ENCODE measurements at places on chromosomes 3 and 15.
A peak's percentile ranks its signal among the peaks of the same experiment; 100 is the strongest.

DNA sequence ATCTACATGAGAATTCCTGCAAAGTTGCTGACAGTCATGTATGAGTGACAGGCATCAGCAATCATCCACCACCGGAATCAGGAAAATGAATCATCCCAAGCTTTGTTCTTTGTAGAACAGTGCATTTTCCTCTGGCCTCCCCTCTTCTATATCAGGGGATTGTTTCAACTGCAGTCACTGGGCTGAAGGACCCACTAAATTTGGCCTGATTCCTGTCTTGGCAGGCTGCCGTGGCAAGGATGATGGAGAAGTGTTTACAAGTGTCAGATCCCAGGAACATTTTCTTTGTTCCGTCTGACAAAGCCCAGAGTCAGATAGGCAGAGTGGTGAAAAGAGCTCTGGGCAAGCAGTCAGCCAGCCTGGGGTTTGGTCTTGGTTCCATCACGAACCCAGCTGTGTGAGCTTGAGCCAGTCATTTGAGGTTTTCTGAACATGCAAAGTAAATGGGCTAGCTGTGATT is 175.1 kb upstream of the TSC22D2 start:
- no peak for DNase-seq

DNA sequence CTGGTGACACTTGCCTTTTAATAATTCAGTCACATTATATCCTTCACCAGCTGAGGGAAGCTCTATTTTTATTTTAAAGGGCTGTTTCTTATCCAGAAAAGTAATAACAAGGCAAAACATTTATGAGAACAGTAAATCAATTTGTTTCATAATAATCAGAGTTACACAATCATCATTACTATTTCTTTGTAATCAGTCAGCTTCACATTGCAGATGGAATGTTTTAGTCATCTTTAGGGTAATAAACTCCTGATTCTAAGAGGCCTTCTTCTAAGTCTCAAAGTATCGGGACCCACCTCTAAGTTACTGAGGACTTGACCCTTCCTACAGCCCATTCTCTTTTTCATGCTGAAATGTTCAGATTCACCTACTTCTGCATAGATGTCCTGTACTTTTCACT is 298.3 kb upstream of the TGFBR2 start:
- DNase-seq, result no peak

DNA sequence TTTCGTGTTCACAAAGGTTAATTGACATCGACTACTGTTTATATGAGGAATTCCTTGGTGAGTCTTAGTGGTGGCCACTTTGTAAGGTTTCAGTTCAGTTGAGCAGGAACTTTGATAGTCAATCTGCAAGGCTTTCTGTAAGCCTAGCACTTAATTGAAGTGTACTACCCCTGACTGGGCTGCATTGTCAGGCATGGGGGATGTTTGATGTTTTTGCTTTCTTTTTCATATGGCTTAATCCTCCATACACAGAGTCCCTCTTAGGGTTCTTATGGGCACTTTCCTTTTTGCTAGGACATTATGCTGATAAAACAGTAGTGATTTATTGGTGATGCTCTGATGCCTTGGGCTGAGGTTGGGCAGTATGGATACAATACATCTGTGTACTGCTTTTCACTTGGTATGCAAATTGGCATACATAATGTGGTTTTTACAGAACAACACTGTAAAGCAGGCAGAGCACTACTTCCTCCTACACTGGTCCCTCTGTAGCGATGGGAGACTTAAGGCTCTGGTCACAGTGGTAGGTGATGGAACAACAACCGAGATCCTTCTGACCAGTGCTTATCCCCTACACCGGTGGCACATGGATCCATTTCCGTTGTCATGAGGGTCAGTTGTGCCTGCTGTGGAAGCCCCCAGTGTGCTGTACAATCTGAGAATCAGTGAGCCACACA is 261.0 kb downstream of the MFSD1 start:
- DNase-seq, result no peak

DNA sequence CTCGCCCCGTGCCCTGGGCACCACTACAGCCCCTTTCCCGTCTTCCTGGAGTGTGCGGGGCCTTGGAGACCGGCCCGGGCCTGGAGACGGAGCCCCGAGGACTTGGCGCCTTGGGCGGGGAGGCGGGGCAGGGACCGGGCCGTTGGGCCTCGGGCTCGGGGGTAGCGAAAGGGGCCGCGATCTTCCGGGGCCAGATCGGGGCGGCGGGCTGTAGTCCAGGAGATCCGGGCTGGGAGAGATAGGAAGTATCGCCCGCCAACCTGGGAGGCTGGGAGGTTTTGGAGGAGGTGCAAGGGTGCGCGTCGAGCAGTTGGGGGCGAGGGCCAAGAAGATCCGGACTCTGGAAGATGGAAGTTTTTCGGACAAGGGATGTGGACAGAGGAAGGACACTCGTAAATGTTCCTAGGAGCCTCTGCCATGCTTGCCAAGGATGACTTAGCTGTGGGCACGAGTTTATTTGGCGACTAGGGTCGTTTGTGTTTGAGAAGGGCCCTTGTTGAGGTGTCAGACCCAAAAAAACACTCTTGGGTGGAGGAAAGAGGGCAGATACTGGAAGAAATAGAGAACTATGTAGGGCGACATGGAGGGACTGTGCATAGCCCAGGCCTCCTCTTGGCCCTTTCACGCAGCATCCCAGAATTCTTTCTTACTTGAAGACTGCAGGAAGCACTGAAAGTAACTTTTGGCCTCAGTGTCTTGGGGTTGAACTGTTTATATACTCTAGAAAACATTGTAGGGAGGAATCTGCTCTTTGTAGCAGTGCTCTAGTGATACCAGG is 712 bp downstream of the RTF1 start:
- peak; percentile 46 for DNase-seq

GRCh38 chr3:193998123-193998448 is 137.9 kb upstream of the HES1 start:
- DNase-seq, result no peak

DNA sequence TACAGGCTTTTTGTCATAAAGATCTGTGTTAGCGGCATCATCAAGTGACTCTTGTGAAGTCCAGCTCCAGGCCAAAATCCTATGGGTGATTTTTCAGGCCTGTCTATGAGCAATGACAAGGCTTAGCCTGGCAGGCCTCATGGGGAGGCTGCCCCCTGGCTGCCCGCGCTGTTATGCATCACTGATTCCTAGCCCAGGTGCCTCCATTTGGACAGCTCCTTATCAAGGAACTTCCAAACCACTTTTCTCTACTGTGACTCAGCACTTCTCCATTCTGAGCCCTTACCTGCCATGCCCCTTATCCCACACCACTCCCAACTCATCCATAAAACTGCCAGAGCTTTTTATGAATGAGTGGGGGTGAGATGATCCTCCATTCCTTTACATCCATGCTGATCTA is 91.5 kb upstream of the C3orf80 start:
- no peak for DNase-seq

DNA sequence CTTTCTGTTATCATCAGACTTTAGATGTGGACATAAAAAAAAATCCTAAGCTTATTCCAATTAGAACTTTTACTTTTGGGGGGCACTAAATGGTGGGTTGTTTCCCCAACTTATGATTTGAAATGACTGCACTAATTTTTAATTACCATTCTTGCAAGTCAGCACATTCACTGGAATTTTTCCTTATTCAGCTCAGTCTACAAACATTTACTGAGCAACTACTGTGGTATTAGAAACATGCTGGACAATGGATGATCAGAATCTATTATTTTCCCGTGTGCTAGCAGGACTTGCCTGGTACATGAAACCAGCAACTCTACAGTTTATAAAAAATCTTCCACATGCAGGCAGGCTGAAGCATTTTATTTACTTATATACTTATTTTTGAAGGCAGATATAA is 273.6 kb downstream of the FOXP1 start:
- no peak for DNase-seq

GRCh38 chr3:150150633-150151032 is 179.9 kb upstream of the PFN2 start:
- no peak for DNase-seq

DNA sequence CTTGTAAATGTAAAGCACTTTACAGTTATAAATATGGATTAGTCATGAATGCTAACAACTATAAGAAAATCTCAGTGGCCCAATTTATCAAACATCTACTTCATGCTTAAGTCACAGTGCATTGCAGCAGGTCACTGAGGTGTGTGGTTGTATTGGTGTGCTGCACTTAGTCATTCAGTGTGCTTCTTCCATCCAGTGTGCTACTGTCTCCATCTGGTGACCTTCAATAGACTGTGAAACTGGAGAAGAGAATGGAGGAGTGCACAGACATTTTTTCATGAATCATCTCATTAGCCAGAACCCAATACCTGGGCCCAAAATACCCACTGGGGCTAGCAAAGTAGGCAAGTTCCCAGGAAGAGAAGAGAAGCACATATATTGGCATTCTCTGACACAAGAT is 199.6 kb downstream of the SHOX2 start:
- no peak for DNase-seq

GRCh38 chr3:172140499-172141391 is 101.4 kb downstream of the FNDC3B start:
- DNase-seq, result no peak

GRCh38 chr3:15458212-15458780 is 30.9 kb downstream of the EAF1 start:
- no peak for DNase-seq

DNA sequence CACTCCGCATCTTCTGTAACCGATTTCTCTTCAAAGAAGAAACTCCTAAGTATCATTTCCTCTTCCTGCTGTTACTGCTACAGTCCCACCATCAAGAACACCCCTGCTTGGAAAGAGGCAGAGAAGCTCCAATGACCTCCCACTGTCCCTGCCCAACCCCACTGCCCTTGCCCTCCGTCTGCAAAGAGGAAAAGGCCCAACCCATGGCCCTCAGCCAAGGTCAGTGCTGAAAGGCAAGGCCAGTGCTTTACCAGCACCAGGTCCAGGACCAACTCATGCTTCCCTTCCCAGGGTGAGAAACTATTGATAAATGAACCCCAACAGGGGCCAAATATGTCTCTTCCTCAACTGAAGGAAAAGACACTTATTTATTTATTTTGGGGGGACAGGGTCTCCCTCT is 22.5 kb downstream of the FAM240A start:
- DNase-seq, result no peak

DNA sequence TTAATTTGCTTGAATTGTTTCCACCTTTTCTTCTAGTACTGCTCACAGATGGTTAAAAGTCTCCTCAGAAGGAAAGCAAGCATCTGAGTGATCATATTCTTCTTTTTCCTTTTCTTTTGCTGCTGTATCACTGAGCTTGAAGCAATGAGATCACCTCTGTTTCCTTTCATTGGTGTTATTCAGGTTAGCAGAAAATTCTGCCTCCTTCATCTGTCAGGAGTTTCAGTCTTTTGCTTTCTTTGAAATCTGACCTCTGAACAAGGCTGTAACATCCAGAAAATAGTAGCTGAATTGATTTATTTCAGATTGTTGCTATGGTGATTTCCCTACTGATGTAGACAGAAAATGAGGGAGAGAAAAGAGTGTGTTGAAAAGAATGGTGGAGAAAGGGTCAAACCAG is 343.0 kb downstream of the MFSD1 start:
- no peak for DNase-seq

- no peak for DNase-seq
Measured at GRCh38 chr15:71889385-71889784, 79.0 kb downstream of the NR2E3 start.

Data from mucosa of descending colon (tissue), 3 donors.